HAP-1 (cell line): ENCODE measurements at places on chromosomes 3 and 15.

DNA sequence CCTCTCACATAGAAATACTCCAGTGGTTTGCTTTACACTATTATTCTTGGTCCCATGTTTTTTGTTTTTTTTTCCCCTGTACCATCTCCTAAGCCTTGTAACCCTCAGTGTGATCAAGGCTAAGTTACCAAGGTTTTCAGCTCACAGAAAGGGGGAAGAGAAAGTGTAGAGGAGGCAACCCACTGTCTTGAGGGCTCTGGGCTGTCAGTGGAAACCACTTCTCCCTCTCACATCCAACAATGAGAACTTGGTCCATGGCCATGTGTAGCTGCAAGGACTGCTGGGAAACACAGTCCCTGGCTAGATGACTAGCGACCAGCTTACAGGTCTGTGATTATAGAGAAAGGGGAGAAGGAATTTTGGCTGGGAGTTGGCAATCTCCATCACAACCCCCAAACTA, 30.3 kb downstream of the GPD1L start:
- no peak for DNase-seq

DNA sequence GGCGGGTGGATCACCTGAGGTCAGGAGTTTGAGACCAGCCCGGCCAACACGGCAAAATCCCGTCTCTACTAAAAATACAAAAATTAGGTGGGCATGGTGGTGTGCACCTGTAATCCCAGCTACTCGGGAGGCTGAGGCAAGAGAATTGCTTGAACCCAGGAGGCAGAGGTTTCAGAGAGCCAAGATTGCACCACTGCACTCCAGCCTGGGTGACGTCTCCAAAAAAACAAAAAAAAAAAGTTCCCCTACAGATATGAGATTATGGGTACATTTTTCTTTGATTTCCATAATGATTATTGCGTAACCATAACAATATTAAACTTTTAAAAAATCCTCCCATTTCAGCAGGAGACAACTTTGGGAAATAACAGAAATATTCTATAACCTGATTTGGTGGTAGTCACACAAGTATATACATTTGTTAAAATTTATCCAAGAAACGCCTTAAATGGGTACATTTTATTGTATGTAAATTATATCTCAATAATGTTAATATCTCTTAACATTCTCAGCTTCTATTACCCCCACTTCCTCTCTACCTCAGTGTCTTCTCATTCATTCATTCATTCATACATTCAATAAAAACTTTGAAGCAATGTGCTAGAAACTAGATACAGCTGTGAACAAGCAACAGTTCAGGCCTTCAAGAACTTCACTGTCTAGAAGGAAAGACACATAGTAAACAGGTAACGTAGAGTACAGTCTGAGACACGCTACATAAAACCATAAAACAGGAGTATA, 6.6 kb downstream of the UBR1 start:
- DNase-seq, result no peak

GRCh38 chr3:65867463-65868210, 171.1 kb downstream of the MAGI1 start:
- no peak for DNase-seq

GRCh38 chr3:32577581-32578556, 7.2 kb upstream of the DYNC1LI1 start:
- no peak for DNase-seq

DNA sequence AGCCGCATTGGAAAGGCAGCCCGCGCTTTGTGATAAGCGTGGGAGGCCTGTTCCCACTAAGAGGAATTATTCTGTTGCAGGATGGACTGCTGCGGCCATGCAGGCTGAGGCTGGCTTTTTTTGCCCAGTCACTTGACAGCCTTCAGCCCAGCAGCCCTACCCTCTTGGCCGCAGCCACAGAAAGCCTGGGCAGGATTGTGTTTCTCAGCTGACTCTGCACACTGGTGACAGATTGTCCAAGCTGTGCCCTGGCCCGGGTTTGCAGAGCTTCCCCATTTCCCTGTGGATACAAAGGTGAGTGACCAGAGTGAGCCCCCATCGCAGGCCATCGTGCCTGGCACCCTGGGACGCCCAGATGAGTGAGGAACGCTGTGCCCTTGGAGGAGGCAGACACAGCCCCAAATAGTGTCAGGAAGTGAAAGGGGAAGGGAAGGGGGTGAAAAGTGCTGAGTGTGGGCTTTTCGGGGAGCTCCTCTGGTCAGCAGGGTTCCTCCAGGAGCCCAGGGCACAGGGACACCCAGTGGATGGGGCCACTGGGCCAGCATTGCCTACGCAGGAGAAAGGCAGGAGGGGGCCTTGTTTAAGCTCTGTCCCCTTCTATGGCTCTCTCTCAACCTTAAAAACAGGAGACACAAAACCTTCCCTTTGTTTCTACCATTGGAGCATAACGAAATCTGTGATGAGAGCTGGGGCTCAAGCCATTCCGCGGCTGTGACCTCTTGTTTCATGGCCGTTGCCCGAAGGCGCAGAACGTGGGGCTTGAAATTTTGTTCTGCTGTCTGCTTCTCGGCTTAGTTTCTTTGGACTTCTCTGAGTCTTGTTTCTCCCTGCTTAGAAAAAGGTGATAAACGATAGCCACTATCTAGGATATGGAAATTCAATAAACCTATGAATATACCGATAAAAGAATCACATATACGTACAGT, 91.5 kb upstream of the MEF2A start:
- DNase-seq, result no peak

DNA sequence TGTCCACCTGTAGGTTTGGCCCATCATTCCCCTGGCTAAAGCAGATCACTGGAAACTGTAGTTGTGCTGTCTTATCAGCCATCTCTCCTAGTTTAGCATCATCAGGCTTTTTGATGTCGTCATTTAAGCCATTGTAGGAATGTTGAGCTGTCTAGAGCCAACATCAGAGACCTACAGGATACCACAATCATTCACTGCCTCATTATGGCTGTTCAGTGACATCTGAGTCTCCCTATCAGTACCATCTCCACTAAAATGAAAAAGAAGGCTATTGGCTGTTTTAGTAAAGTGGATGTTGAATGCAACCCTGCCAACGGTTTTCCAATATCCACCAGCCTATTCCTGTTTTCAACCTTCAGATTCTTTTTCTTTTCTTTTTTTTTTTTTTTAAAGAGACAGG, 29.2 kb downstream of the RLBP1 start:
- no peak for DNase-seq

DNA sequence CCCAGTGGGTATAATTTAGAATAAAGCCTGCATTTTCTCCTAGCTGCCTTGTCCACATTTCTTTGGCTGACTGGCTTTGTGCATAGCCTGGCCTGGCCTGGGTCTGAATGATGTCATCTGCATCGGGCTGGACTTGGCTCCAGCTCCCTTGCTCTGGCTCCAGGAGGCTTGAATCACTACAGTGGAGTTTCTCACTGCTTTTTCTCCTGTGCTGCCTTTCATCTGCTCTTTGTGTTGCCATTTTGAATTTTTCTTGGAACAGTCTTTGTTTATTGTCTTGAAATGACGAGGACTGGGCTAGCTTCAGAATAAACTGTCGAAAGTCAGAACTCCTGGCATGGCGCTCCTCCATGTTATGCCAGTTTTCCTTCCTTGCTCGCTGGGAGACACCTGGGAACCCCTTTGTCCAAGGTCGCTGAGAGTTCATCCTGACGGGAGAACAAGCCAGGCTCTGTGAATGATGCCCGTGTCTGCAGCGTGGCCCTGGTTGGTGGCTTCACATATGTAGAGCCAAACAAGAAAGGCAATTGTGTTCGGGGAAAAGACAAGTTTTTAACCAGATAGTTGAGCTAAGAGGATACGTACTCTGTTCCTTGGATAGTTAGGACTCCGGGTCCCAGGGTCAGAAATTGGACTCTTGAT, 258.9 kb downstream of the PDZRN3 start:
- no peak for DNase-seq

DNA sequence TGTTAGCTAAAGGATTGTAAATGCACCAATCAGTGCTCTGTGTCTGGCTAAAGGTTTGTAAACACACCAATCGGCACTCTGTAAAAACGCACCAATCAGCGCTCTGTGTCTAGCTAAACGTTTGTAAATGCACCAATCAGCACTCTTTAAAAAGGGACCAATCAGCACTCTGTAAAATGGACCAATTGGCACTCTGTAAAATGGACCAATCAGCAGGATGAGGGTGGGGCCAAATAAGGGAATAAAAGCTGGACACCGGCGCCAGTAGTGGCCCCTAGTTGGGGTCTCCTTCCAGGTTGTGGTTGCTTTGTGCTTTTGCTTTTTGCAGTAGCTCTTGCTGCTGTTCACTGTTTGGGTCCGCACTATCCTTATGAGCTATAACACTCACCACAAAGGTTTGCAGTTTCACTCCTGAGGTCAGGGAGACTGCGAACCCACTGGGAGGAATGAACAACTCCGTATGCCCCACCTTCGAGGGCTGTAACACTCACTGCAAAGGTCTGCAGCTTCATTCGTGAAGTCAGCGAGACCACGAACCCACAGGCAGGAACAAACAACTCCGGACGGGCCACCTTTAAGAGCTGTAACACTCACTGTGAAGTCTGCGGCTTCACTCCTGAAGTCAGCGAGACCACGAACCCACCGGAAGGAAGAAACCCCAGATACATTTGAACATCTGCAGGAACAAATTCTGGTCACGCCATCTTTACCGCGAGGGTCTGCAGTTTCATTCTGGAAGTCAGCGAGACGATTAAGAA, 1.1 kb upstream of the SUCLG2 start:
- no peak for DNase-seq

DNA sequence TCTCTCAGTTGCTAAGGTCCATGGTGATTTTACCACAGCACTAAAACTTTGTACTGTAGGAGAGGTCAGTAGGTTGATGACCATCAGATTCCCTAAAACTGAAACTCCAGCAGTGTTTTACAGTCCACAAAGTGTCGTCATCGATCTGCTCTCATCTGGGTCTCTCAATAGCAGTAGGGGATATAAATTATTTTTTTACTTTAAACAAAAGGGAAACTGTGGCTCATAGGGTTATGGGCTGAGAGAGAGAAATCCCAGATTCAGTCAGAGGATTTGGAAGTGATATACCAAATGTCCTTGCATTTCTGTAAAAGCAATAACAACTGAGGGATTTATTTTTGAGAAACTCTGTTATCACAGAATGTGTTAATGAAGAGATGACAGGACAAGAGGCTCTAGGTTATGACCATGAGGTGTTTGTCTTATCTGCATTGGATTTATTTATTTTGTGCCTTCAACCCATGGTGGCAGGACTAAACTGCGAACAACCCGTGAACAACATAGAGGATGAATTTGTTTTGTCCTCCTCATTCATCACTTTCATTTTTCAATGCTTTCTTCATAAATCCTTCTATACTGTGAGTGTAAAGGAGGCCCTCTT, 869.7 kb downstream of the OTOL1 start:
- DNase-seq, result no peak

GRCh38 chr15:90154861-90155626, 46.1 kb upstream of the SEMA4B start:
- no peak for DNase-seq

GRCh38 chr3:149019580-149019979, 28.2 kb downstream of the GYG1 start:
- DNase-seq, result no peak

GRCh38 chr15:63823253-63823844, 10.4 kb downstream of the HERC1 start:
- DNase-seq, result no peak

GRCh38 chr3:153756816-153757215, 364.4 kb upstream of the ARHGEF26 start:
- DNase-seq, result no peak
